Aorta (tissue), 5 donors: ENCODE measurements at places on chromosomes 4 and X. TPM values are rescaled to one million over a fixed set of nuclear protein-coding genes. Genes with fewer than 3 reads are reported as not detected.

Gene SPP1
- 199 TPM for total RNA-seq

Gene PCSK1N
- total RNA-seq = 0.45 TPM

Gene SAGE1
- not detected for total RNA-seq

Gene CENPVL1
- not detected for total RNA-seq

Gene GYPA
- total RNA-seq = not detected

Gene IL2RG
- total RNA-seq = 4.4 TPM

Gene RIBC1
- 0.48 TPM for total RNA-seq

GRCh38 chrX:119654112-119654531 lies 38.8 kb downstream of the SEPTIN6 start:
- no peaks in the 10 kb centered on the region for H3K4me1 ChIP-seq
- H3K27ac ChIP-seq = no peak overlapping the region
- H3K36me3 ChIP-seq = no peaks in the 10 kb centered on the region
- no peak overlapping the region for H3K4me3 ChIP-seq

DNA sequence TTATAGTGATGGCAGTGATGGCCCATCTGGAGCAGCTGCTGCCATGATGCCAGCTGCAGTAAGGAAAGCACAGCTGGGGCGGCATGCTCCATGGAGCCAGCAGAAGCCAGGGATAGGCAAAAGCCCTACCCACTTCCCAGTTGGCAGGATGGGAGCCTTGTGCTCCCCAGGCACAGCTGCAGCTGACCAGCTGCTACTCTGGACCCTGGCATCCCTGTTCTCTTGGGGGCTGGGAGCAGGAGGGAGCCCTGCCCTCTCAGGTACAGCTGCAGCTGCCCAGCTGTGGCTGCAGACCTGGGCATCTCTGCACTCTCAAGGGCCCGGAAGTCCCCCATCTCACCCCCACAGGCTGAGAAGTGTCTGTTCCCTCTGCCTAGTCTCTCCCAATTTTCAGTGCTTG lies 531.9 kb downstream of the PCDH18 start:
- no peak for DNase-seq
- H3K4me1 ChIP-seq = no peaks in the 10 kb centered on the region
- no peak overlapping the region for H3K4me3 ChIP-seq
- H3K27ac ChIP-seq = no peak overlapping the region

DNA sequence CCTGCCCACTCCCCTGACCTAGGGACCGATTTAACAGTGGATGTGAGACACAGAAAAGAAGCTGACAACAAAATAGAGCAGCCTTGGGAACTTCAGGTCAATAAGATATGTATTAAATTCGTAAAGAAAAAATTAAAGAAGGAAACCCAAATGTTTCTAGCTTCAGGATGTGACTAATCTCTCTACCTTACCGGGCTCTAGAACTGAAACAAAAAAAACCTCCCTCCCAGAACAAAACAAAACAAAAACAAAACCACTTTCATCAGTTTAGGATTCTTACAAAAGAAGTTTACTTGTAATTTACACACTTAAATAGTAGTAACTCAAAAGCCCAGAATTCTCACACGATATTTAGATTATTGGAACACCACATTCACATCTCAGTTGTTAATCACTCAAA lies 185.8 kb upstream of the RPS6KA3 start:
- H3K27me3 ChIP-seq = no peaks in the 10 kb centered on the region
- H3K4me3 ChIP-seq = no peak overlapping the region
- DNase-seq = no peak

DNA sequence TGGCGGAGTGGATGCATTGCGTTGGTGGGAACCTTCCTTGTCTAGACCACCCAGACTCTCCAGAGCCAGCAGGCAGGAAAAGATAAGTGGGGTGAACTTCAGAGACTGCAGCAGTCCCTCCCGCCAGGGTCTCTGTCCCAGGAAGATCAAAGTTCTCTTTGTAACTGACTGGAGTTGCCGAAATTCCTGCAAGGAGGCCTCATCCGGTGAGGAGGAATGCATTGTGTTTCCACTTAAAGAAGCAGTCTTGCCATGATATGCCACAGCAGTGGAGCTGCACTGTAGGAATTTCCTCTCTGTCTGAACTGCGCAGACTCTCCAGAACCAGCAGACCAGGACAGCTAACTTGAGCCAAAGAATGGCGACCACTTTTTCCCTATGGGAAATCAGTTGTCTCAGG lies 1190.4 kb downstream of the TECRL start:
- no peak overlapping the region for H3K27ac ChIP-seq
- no peak overlapping the region for H3K4me3 ChIP-seq
- H3K36me3 ChIP-seq = no peaks in the 10 kb centered on the region

GRCh38 chr4:24279911-24280375 lies 304.4 kb downstream of the DHX15 start:
- H3K4me1 ChIP-seq = no peaks in the 10 kb centered on the region
- H3K36me3 ChIP-seq = no peaks in the 10 kb centered on the region
- no peak for DNase-seq
- H3K4me3 ChIP-seq = no peak overlapping the region
- H3K27ac ChIP-seq = no peak overlapping the region

DNA sequence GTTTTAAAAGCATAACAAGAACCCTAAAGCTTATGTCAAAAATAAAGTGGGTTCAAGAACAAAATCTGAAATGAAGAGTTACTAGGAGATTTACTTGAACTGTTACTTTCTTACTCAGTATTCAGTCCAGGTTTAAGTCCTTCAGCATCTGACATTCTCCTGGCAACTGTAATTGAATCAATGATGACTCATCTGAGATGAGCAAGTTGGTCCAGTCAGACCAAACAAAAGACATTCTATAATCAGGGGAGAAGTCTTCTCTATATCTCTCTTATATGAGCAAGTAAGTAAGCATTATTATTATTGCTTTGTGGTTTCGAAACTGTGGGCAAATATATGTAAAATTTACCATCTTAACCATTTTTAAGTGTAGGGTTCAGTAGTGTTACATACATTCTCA lies 34.6 kb downstream of the MAP9 start:
- H3K27ac ChIP-seq = no peak overlapping the region
- no peaks in the 10 kb centered on the region for H3K4me1 ChIP-seq
- DNase-seq = no peak
- H3K27me3 ChIP-seq = no peaks in the 10 kb centered on the region
- H3K4me3 ChIP-seq = no peak overlapping the region
- no peaks in the 10 kb centered on the region for H3K36me3 ChIP-seq

- no peaks in the 10 kb centered on the region for H3K36me3 ChIP-seq
- no peaks in the 10 kb centered on the region for H3K27me3 ChIP-seq
- DNase-seq = no peak
- H3K27ac ChIP-seq = no peak overlapping the region
- no peak overlapping the region for H3K4me3 ChIP-seq
Observed at GRCh38 chr4:165440415-165441158, 61.8 kb downstream of the CPE start.

- H3K27me3 ChIP-seq = no peaks in the 10 kb centered on the region
- DNase-seq = no peak
- H3K27ac ChIP-seq = no peak overlapping the region
- no peak overlapping the region for H3K4me3 ChIP-seq
- H3K36me3 ChIP-seq = no peaks in the 10 kb centered on the region
Observed at GRCh38 chr4:172830295-172830764, 338.3 kb upstream of the GALNT7 start.

- H3K36me3 ChIP-seq = no peaks in the 10 kb centered on the region
- no peaks in the 10 kb centered on the region for H3K27me3 ChIP-seq
- H3K4me3 ChIP-seq = no peak overlapping the region
- no peaks in the 10 kb centered on the region for H3K4me1 ChIP-seq
- DNase-seq = no peak
Observed at GRCh38 chr4:132587626-132588025, 561.5 kb upstream of the PCDH10 start.

- DNase-seq = no peak
- no peaks in the 10 kb centered on the region for H3K36me3 ChIP-seq
- no peak overlapping the region for H3K27ac ChIP-seq
- H3K4me3 ChIP-seq = no peak overlapping the region
Observed at GRCh38 chr4:68673143-68673542, 2.7 kb upstream of the UGT2B15 start.
